Activated T-cell treated with anti-CD3 and anti-CD28 coated beads, Interleukin-2, amount 50 U/mL, for 4 hours (primary cell): ENCODE measurements at places on chromosomes 2 and 18. TPM values are rescaled to one million over a fixed set of nuclear protein-coding genes. Genes with fewer than 3 reads are reported as not detected.

Gene EFHD1
- total RNA-seq, result 0.69 TPM

- DNase-seq, result no peak
These were observed 92.2 kb upstream of the TGFA start for GRCh38 chr2:70645733-70646419.

DNA sequence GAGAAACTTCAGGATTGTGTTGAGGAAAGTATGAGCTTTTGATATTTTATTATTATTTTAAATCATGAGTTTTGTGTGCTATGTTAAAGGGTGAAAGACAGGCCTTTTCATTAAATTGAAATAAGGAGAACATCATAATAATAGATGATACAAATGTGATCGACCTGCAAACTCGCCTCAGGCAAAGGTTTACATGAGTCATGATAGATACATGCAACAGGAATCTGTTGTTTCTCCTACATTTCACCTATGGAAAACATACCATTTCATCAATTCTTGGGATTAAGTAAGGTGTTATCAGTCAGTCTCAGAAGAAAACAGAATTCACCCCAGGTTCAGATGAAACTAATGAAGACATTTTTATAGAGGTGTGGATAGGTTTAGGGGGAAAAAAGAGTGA is 1992.5 kb upstream of the PIK3C3 start:
- DNase-seq, result no peak

DNA sequence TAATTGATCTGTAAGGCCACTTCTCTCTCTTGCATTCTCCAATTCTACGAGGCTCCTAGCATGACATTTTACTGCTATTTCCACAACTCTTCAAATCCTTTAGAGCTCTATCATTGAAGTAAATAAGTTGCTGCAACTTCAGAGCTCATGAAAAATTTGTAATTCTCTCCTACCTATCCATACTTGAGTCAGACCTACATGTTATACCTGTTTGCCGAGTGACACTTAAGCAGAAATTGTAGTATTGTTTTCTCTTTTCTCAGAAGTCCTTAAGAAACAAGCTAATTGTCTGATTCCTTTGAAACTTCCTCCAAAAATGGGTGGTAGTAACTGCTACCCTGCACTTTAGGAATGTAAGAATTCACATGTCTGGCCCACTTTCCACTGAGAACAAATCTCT is 26.1 kb downstream of the GALM start:
- DNase-seq, result no peak
